Activated T-helper 1 cell treated with Interleukin-2 at 50 U/mL for 16 hours (primary cell): ENCODE measurements at places on chromosomes 5 and 9.

GRCh38 chr9:23431459-23431858, 394.6 kb downstream of the ELAVL2 start:
- no peak for DNase-seq

- DNase-seq: no peak
These were observed 1130.4 kb upstream of the ACO1 start for GRCh38 chr9:31253800-31254762.

DNA sequence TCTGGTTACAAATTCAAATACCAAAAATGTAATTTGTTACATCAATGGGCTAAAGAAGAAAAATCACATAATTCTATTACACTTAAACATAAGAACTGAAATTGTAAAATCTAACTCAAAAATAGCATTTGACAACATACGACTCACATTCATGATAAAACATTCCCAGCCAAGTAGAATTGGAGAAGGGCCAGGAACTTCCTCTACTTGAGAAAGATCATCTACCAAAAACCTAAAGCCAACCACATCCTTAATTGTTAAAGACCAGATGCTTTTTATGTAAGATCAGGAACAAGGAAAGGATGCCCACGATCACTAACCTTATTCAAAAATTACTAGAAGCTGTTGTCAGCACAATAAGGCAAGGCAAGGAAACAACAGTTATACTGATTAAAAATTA, 1819.8 kb upstream of the C9orf72 start:
- DNase-seq: no peak

GRCh38 chr5:65808251-65808741, 86.3 kb downstream of the NLN start:
- no peak for DNase-seq

DNA sequence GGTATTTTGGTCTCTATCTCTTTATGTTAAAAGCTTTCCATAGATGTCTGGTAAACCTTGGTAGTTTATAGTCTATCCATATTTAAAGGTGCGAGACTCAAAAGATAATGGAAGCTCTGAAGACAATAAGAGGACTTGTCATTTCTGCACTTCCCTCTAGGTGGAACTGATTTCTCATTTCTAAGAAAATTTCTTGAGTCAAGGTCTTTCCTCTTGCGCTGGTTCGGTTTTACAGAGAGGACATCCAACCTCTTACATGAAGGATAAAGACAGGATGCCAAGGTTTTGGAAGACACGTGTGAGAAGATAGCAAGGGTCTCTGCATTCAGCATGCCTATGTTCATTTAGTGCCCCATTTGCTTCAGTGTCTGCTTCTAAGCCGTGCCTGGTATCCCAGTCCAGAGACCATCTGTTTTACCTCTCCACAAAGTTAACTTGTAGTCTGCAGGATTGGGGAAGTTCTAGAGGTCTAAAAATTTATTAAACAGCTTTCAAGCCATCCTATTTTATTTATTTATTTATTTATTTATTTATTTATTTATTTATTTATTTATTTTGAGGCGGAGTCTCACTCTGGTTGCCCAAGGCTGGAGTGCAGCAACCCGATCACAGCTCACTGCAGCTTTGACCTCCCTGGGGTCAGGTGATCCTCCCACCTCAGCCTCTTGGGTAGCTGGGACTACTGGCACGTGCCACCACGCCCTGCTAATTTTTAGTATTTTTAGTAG, 41.6 kb downstream of the KIAA1191 start:
- DNase-seq: no peak

DNA sequence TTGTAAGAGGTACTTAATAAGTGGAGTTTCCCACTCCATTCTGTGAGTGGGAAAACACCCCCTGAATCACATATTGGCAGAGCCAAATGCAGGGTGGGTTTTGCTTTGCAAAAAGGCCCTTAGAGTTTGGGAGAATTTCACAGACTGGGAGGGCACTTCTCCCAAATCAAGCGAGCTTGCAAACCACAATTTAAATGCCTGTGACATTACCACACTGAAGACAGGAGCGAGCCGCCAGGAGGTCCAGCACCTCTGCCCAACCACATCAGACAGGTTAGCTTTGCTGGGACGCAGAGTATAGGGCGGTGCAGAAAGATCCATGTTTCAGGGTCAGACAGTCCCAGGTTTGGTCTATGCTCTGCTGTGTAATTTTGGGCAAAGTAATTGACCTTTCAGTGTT, 2.3 kb downstream of the ALAD start:
- DNase-seq: no peak

- no peak for DNase-seq
These were observed 541.7 kb downstream of the EFNA5 start for GRCh38 chr5:107129051-107129450.

DNA sequence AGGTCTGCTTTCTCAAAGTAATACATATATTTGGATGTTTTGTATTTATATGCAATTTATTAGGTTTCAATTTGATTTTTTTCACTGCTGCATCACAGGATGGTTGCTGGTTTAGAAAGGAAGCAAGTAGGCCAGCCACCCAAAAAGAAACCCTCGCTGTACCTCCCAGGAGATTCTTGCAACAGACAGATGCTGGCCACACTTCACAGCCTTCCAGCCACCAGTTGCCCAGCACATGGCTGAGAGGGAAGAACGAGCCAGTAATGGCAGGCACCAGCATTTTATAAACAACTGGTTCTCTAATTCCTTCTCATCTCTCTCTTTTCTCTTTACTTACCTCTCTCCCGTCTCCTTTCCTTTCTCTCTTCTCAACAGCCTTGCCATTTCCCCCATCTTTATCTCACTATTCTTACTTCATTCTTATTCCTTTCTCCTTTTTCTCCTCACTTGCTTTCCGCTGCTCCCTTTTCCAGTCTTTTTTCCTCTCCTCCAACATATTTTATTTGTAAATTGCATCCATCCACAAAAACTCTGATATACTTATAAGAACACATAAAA, 38.9 kb downstream of the EFNA5 start:
- no peak for DNase-seq
